GM23248 (cell line): ENCODE measurements at places on chromosomes 2 and 18. TPM values are rescaled to one million over a fixed set of nuclear protein-coding genes. Genes with fewer than 3 reads are reported as not detected.

Gene TRIM43
- polyA plus RNA-seq: not detected in 2 replicates

DNA sequence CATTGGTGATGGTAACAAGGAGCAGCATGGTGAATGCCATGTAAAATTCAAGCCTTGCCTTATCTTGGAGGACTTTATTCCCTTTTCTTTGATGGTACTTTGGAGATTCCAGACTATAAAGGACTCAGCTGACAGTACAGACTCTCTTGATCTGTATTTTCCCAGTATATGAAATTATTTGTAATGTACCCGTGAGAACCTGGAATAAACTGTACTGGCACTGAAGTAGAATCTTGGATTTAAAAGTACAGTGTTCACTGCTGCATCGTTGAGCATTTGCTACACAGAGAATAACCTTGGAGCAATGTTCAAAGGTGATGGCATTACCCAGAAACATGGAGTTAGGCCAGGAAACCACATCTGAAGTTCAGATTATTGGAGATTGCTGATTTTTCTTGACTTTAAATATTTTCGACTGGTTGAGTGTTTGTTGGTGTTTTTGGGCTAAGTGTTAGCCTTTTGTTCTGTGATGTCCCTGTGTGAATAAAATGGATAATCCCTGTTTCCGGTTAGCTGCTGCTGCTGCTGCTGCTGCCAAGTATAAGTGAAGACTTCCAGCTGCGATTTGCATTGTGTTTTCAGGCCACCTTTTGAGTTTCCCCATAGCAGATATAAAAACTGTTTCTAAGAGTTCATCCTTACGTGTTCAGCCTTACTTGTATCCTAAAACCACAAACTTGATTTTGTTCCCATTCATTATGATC is 122.0 kb downstream of the SPTBN1 start:
- no peaks in the 10 kb centered on the region for H3K36me3 ChIP-seq
- no peaks in the 10 kb centered on the region for H3K27me3 ChIP-seq
- DNase-seq: no peak
- H3K4me1 ChIP-seq: peaks cover 24% of the 10 kb centered on the region
- H3K27ac ChIP-seq: no peak overlapping the region
- H3K4me3 ChIP-seq: no peak overlapping the region

Gene DNER
- polyA plus RNA-seq: 0.16 and 0.39 TPM in 2 replicates

- H3K4me1 ChIP-seq: no peaks in the 10 kb centered on the region
- no peak overlapping the region for H3K4me3 ChIP-seq
- no peaks in the 10 kb centered on the region for H3K36me3 ChIP-seq
- no peak overlapping the region for H3K27ac ChIP-seq
- DNase-seq: no peak
Observed at GRCh38 chr18:50061876-50062517, 132.9 kb downstream of the MYO5B start.

DNA sequence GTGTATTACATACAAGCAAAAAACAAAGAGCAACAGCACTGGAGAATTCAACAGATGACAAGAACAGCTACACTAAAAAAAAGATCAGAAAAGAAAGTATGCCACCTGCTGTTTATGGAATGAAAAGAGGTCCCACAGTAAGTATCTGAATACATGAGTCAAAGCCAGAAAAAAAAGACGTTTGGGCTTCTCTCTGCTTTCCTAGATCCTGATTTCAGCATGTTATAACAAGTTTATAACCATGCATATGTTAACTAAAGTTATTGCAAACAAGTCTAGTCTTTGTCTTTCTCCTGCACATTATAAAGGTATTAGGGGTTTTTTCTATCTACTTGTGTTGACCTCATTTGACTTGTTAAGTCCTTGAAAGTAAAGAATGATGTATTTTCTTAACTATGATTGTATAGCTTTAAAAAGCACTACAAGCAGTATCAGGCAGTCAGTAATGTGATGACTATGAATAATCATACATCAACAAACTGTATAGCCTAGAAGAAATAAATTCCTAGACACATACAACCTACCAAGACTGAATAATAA is 108.5 kb upstream of the COL5A2 start:
- H3K27ac ChIP-seq: peak overlapping the region; percentile 88
- DNase-seq: peak; percentile 87
- peaks cover 41% of the 10 kb centered on the region for H3K4me1 ChIP-seq
- H3K27me3 ChIP-seq: no peaks in the 10 kb centered on the region
- H3K36me3 ChIP-seq: no peaks in the 10 kb centered on the region

DNA sequence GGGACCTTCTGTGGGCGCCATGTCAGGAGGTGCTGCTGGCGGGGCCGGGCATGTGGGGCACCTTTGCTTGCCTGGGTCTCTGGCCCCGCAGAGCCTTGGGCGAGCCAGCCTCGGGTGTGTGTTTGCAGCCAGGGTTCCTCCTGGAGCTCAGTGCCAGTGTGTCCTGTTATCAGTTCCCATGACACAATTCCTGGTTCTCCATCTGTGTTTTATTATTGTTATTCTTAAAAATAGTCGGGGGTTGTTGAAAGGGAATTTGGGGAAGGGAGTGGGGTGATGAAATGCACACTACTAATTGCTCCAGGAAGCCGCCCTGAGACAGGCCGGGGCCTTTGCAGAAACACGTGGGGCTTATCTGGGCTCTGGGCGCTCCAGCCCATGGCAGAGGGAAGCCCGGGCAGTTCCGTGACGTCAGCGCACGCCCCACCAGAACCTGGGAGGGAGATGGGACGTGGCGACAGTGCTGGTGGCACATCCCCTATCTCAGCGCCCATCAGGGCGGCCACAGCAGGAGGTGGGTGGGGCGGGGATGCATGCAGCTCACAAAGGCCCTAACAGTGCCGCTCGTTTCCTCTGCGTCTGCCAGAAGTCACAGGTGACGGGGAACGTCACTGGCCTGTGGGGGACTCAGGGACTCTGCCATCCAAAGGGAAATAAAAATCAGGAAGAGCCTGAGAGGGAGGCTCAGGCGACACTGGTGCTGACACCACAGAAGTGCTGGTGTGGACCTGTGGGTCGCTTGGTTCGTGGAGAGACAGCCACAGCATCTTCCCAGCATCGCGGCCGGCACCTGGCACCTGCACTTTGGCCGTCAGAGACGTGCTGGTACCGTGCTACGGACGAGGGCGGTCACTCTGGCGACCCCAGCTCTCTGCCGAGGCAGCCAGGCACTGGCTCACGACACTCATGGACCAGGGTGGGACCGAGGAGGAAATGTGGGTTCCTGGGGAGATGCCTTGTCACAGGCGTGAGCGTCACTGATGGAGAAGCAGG is 131.0 kb downstream of the NFATC1 start:
- H3K4me3 ChIP-seq: peak overlapping the region; percentile 39; the same call in 1 of the 2 replicates
- H3K27ac ChIP-seq: no peak overlapping the region
- no peaks in the 10 kb centered on the region for H3K4me1 ChIP-seq
- no peak for DNase-seq
- H3K36me3 ChIP-seq: no peaks in the 10 kb centered on the region

Gene MARCO
- not detected in 2 replicates for polyA plus RNA-seq

GRCh38 chr2:1539441-1539840 is 126.2 kb downstream of the TPO start:
- H3K4me3 ChIP-seq: no peak overlapping the region
- no peak for DNase-seq
- no peaks in the 10 kb centered on the region for H3K27me3 ChIP-seq
- no peaks in the 10 kb centered on the region for H3K36me3 ChIP-seq
- H3K27ac ChIP-seq: no peak overlapping the region
- H3K4me1 ChIP-seq: no peaks in the 10 kb centered on the region

Gene CPLX4
- not detected in 2 replicates for polyA plus RNA-seq

Gene PLEKHH2
- 0.90 and 1.1 TPM in 2 replicates for polyA plus RNA-seq

DNA sequence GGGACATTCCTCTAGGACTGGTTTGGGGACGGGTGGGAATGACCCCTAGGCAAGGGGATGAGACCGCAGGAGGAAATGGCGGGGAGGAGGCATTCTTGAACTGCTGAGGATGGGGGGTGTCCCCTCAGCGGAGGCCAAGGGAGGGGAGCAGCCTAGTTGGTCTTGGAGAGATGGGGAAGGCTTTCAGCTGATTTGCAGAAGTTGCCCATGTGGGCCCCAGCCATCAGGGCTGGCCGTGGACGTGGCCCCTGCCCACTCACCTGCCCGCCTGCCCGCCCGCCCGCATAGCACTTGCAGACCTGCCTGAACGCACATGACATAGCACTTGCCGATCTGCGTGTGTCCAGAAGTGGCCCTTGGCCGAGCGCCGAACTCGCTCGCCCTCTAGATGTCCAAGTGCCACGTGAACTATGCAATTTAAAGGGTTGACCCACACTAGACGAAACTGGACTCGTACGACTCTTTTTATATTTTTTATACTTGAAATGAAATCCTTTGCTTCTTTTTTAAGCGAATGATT is 4.9 kb downstream of the INHBB start:
- H3K27ac ChIP-seq: no peak overlapping the region
- no peak for DNase-seq
- no peaks in the 10 kb centered on the region for H3K36me3 ChIP-seq
- H3K4me1 ChIP-seq: no peaks in the 10 kb centered on the region
- H3K27me3 ChIP-seq: 0 out of 2 replicates have a peak, but pooled peaks cover 3% of the 10 kb centered on the region
- H3K4me3 ChIP-seq: no peak overlapping the region

DNA sequence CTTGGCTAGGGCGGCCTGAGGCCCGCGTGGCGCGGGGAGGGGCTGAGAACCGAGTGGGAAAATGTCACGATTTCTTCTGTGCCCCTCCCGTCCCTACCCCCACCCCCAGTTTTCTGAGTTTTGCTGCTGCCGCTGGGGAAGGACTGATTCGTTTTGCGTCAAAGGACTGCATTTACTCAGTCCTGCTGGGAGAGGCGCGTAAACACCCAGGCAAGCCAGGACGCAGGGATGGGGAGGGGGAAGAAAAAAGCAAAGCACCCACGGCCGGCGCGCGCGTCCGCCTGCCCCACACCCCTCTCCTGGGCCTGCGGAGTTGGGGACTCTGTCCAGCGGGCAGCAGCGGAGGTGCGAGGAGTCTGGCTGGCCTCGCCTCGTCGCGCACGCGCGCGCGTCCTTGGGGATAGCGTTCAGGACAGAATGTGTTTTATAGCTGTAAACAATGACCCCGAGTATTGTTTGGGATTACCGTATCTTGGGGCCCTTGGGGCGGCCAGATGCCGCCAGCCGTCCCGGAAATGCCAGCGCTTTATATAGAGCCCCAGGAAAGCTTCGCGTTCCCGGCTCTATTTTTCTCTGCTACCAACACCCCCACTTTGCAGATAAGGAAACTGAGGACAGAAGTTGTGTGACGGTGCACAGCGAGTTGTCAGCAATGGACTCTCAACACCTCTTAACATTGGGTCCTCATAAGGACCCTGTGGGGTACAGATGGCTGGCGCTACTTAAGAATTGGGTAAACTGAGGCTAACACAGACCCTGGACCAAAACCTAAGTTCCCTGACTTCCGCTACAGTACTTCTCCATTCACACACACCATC is 1.7 kb upstream of the FOSL2 start:
- H3K27ac ChIP-seq: peak overlapping the region; percentile 98
- peak overlapping the region; percentile 95 for H3K4me3 ChIP-seq
- peaks cover 29% of the 10 kb centered on the region for H3K4me1 ChIP-seq
- no peaks in the 10 kb centered on the region for H3K27me3 ChIP-seq

Gene KRTCAP3
- 0.56 and 0.67 TPM in 2 replicates for polyA plus RNA-seq

DNA sequence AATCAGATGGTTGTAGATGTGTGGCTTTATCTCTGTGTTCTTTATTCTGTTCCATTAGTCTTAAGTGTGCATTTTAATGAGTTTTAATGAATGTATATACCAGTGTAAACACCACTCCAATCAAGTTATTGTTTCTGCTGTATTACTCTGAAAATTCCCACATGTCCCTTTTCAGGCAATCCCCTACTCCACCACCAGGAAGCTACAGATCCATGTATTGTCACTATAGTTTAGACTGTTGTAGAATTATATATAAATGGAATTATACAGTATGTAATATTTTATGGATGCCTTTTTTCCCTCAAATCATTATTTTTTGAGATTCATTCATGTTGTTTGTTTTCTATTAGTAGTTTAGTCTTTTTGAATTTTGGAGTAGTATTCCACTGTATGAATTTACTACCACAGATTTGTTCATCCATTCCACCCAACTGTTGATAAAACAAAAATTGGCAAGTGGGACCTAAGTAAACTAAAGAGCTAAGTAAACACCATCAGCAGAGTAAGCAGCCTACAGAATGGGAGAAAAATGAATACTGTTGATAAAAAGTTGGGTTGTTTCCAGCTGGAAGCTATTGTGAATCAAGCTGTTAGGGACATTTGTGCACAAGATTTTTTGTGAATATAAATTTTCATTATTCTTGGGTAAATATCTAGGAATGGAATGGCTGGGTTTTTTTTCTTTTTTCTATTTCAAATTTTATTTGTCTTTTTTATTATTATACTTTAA is 262.0 kb downstream of the CAMKMT start:
- no peak for DNase-seq
- H3K4me3 ChIP-seq: no peak overlapping the region
- H3K4me1 ChIP-seq: no peaks in the 10 kb centered on the region
- no peak overlapping the region for H3K27ac ChIP-seq
- H3K36me3 ChIP-seq: no peaks in the 10 kb centered on the region

- no peak for DNase-seq
- peaks cover 10% of the 10 kb centered on the region; the same call in 1 of the 2 replicates for H3K36me3 ChIP-seq
- H3K4me3 ChIP-seq: no peak overlapping the region
Observed at GRCh38 chr2:159155320-159155719, 131.2 kb downstream of the WDSUB1 start.

Gene TRABD2A
- 3.4 and 3.8 TPM in 2 replicates for polyA plus RNA-seq

DNA sequence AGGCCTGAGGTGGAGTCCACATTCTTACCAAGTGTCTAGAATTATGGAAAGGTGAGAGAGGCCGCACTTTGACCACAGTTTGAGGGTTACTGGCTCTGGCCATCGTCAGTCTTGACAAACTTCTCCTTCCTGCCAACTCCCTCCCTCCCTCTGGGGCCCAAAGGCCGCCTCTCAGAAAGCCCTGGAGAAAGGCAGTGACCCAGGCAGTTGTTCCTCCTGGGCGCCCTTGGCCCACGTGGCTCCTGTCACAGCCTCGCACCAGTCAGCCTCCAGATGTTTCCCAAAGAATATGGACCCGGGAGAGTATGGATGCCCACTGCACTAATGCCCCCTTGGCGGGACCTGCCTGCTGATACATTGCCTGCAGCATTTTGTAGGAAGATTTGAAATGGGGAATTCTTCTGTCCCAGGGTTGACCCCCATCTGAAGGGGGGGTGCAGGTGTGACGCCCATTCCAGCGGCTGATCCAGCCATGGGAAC is 61.7 kb downstream of the ASB1 start:
- H3K27ac ChIP-seq: no peak overlapping the region
- 0 out of 2 replicates have a peak, but pooled peaks cover 3% of the 10 kb centered on the region for H3K4me1 ChIP-seq
- no peak for DNase-seq
- no peaks in the 10 kb centered on the region for H3K36me3 ChIP-seq
- no peak overlapping the region for H3K4me3 ChIP-seq

DNA sequence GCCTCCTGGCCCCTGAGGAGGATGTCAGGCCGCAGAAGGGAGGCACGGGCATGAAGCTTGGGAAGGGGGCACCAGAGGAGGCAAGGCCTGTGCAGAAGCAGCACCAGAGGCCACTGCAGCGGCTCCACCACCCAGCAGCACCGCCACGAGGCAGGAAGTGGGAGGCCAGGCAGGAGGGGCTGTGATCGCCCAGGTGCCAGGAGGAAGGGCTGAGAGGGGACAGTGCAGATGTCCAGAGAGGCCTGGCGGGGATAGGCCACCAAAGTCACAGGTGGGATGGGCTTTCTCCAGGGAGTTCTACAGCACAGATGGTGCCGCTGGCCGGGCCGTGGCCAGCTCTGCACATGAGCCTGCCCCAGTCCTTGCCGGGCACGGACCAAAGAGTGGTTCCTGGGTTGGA is 6.0 kb upstream of the ALPI start:
- no peak overlapping the region for H3K4me3 ChIP-seq
- H3K27ac ChIP-seq: no peak overlapping the region
- no peaks in the 10 kb centered on the region for H3K4me1 ChIP-seq

GRCh38 chr2:5980450-5981190 is 288.4 kb downstream of the SOX11 start:
- no peaks in the 10 kb centered on the region for H3K4me1 ChIP-seq
- no peak for DNase-seq
- H3K36me3 ChIP-seq: no peaks in the 10 kb centered on the region
- H3K4me3 ChIP-seq: no peak overlapping the region
- no peak overlapping the region for H3K27ac ChIP-seq
